ENCODE measurements at places on chromosomes 1 and 21.

GRCh38 chr1:91757763-91758460 lies 128.0 kb downstream of the TGFBR3 start:
- no peak for DNase-seq

DNA sequence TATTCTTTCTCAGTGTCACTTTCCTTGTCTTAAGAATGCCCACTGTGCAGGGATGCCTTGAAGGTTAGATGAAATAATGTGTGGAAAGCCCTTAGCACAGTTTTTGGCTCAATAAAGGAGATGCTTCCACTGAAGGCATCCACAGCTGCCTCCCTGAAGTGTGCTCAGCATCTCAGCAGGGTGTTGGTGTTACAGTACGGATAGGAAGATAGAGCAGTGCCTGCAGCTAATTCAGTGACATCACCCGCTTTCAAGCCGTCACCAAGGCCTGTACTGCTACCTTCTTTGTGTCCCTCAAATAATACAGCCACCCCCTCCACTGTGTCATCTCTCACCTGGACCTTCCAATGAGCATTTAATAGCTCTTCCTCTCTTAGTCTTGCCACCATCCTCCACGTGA lies 59.0 kb downstream of the NDUFS5 start:
- DNase-seq = no peak

DNA sequence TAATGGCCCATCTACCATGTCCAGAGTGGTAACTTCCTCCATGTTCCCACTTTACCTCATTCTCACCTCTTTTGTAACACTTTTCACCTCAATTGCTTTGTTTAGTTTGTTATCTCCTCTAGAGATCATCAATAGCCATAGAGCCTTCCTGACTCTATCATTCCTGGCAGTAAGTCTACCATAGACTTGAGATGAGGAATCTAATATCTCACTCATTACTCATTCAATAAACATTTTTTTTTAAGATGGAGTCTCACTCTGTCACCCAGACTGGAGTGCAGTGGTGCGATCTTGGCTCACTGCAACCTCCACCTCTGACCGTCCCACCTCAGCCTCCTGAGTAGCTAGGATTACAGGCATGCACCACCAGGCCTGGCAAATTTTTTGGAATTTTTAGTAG lies 7.1 kb downstream of the NMNAT2 start:
- no peak for DNase-seq

- DNase-seq = no peak
Measured at GRCh38 chr1:62325681-62326080, 6.4 kb upstream of the KANK4 start.

GRCh38 chr21:46120301-46121285 lies 22.7 kb downstream of the COL6A2 start:
- DNase-seq = no peak

DNA sequence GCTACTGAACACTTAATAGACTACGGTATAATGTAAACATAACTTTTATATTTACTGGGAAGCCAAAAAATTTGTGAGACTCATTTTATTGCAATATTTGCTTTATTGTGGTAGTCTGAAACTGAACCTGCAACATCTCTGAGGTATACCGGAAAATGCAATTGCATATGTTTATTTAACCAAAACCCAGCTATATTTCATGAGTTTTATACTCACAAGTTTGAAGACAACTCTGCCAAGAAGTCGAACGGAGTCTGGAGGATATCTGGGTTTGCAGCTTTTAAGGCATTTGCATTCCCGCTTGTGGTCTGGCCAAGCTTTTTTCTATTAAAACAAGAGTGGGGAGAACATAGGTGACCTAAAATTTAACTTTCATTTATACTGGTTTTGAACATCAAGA lies 171.9 kb downstream of the SMYD3 start:
- DNase-seq = no peak

DNA sequence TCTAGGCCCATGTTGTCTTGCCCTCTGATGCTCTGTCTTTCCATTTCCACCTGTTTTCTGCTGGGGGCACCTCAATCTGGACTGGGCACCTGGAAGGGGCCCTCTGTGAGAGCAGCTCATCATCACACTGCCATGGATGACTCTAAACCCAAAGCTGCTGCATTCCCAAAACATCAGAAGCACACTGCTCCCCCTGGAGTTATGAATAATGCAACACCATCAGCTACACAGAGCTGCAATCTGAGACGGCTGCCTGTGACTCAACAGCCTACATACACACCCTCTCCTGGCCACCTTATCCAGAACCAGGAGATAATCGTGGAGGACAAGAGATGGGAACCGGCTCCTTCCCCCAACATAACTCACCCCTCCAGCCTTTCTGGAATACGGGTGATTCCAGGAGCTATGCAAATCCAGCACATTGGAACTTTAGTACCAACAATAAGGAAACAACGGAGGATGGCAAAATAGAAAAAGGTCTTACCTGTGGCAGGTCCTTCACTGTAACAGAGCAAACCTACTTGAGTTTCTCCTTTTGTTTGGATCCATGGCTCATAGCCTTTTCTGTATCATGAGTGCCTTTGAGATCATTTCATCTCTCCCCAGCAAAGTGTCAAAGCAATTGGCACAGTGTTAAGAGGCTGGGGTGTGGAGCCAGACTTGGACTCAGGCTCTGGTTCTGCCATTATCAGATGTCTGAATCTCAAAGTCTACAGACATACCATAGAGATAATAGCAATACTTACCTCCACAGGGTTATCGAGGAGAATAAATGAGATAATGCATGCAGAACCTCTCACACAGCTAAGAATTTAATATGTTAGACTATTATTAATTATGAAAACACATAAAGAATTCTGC lies 29.3 kb downstream of the AK2 start:
- no peak for DNase-seq

DNA sequence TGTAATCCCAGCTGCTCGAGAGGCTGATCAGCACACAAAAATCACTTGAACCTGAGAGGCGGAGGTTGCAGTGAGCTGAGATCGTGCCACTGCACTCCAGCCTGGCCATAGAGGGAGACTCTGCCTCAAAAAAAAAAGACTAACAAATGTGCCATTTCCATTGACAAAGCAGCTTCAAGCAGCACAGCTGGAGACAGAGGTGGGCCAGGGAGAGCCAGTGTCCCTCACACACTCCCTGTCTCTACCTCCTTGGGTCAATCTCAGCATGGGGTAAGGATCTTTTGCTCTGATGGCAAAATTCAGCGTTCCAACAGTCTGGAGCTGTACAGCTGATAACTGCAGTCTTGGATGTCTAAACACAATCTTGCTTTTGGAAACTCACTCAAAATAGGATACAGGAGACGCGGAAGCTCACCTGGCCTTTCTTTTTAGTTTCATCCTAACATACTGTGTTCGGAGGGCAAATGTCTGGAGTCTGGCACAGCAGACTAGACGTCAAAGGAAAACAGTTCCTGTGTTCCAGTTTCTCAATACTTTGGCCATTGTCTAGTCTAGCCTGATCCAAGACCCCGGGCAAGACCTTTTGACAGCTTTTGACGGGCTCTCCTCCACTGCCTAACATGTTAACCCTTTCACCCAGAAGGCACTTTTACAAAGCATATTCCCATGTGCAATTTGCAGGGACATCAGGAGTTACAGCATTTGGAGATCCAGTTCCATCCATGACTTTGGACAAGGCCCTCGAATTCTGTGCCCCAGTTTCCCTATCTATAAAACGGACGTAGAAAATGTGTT lies 2.9 kb downstream of the RCC2 start:
- DNase-seq = no peak

DNA sequence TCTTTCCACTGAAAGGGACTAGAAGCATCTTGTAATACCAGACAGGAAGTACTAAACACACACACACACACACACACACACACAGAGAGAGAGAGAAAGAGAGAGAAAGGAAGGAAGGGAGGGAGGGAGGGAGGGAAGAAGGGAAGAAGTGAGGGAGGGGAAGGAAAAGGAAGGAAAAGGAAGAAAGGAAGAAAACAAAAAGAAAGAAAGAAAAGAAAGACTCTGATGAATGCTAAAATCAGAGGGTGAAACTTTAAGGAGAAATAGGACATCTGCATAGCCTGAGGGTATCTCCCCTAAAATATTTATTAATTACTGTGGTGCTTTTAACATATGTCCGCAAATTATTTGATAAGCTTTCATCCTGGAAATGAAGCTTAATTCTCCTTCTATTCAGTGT lies 10.6 kb downstream of the TRIT1 start:
- DNase-seq = no peak

DNA sequence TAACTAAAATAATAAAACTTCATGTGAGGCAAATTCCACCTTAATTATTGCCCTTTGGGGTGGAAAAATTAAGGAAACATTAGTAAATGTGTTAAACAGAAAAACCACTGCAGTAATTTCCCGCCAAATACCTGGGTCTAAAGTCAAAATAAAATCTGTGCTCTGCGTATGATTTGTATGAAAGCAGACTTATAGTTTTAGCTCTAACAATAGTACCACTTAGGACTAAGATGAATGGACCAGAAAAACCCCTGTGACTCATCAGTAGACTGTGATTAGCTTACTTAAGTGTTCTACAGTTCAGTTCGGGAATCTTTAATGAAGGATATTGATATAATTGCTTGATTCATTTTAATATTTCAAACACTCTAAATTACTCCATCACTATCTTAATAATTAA lies 23.3 kb upstream of the C1orf105 start:
- no peak for DNase-seq

DNA sequence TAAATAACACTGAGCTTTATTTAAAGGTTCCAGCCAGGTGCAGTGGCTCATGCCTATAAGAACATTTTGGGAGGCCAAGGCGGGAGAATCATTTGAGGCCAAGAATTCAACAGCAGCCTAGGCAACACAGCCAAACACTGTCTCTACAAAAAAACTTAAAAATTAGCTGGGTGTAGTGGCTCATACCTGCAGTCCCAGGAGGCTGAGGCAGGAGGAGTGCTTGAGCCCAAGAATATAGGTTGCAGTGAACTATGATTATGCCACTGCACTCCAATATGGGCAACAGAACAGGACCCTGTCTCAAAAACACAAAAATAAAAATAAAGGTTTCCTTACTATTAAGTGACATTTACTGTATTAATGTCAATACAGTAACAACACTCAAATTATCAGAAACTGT lies 2.1 kb downstream of the TAF12 start:
- DNase-seq = no peak

GRCh38 chr1:65108025-65108642 lies 39.9 kb upstream of the AK4 start:
- DNase-seq = no peak

Measured in hypothalamus (tissue), 51 donors.